Melanocyte of skin (primary cell): ENCODE measurements at places on chromosomes 2 and 18. TPM values are rescaled to one million over a fixed set of nuclear protein-coding genes. Genes with fewer than 3 reads are reported as not detected.

RFTN2 gene
- total RNA-seq: 2.0 and 5.1 TPM in 2 replicates

ZC3H6 gene
- 3.8 and 8.0 TPM in 2 replicates for total RNA-seq

ECEL1 gene
- not detected in 2 replicates for total RNA-seq

PAIP2B gene
- 0.34 and 0.73 TPM in 2 replicates for total RNA-seq

SLC5A7 gene
- not detected in 2 replicates for total RNA-seq

TEKT4 gene
- total RNA-seq: not detected in 2 replicates

OSR1 gene
- total RNA-seq: 0.73 TPM in 1 of 2 replicates, not detected in the other

L3MBTL4 gene
- total RNA-seq: 0.77 and 1.00 TPM in 2 replicates

DNAH7 gene
- 0.34 and 0.73 TPM in 2 replicates for total RNA-seq

VSNL1 gene
- not detected in 2 replicates for total RNA-seq

ACOXL gene
- total RNA-seq: not detected in 2 replicates

WDR7 gene
- total RNA-seq: 24.0 and 24.1 TPM in 2 replicates

TDRD15 gene
- not detected in 2 replicates for total RNA-seq

TEX44 gene
- total RNA-seq: not detected in 2 replicates

TUBB8B gene
- 0.67 TPM in 1 of 2 replicates, not detected in the other for total RNA-seq

VWC2L gene
- not detected in 2 replicates for total RNA-seq

ARHGEF4 gene
- 1.5 and 2.0 TPM in 2 replicates for total RNA-seq

SMYD1 gene
- 0.36 and 1.0 TPM in 2 replicates for total RNA-seq

CXCR4 gene
- not detected in 2 replicates for total RNA-seq

CD8A gene
- not detected in 2 replicates for total RNA-seq

KIF1A gene
- total RNA-seq: 0.36 and 1.0 TPM in 2 replicates

FBXO15 gene
- 0.33 and 0.77 TPM in 2 replicates for total RNA-seq

UCN gene
- total RNA-seq: 0.67 and 1.1 TPM in 2 replicates

GPR155 gene
- total RNA-seq: 30.3 and 54.9 TPM in 2 replicates

HAAO gene
- 0.31 and 0.33 TPM in 2 replicates for total RNA-seq

DNPEP gene
- 71.1 and 72.6 TPM in 2 replicates for total RNA-seq

CETN1 gene
- not detected in 2 replicates for total RNA-seq

HMSD gene
- total RNA-seq: under 0.01 and 0.33 TPM in 2 replicates

CCL20 gene
- 0.33 and 0.77 TPM in 2 replicates for total RNA-seq

CRYGA gene
- total RNA-seq: not detected in 2 replicates

GPR35 gene
- 0.34 and 0.36 TPM in 2 replicates for total RNA-seq

FABP1 gene
- not detected in 2 replicates for total RNA-seq

TMEM178A gene
- total RNA-seq: 0.36 TPM in 1 of 2 replicates, not detected in the other

PCARE gene
- under 0.01 TPM in 1 of 2 replicates, not detected in the other for total RNA-seq

MC4R gene
- 0.67 and 0.77 TPM in 2 replicates for total RNA-seq

THADA gene
- total RNA-seq: 22.0 and 37.1 TPM in 2 replicates

SOWAHC gene
- total RNA-seq: 8.3 and 16.0 TPM in 2 replicates

SEPTIN10 gene
- 51.6 and 67.4 TPM in 2 replicates for total RNA-seq

FRZB gene
- 0.34 and 3.3 TPM in 2 replicates for total RNA-seq

DSG1 gene
- total RNA-seq: not detected in 2 replicates

FAM237A gene
- not detected in 2 replicates for total RNA-seq

INO80D gene
- 10.3 and 13.1 TPM in 2 replicates for total RNA-seq

ANKRD36C gene
- total RNA-seq: 28.3 and 49.4 TPM in 2 replicates

IL36A gene
- not detected in 2 replicates for total RNA-seq

CRYGC gene
- total RNA-seq: not detected in 2 replicates

FAM124B gene
- total RNA-seq: 0.62 and 0.67 TPM in 2 replicates

LYPD6B gene
- 0.36 TPM in 1 of 2 replicates, not detected in the other for total RNA-seq

POTEC gene
- total RNA-seq: not detected in 2 replicates

PSMA8 gene
- under 0.01 TPM in 1 of 2 replicates, not detected in the other for total RNA-seq

C2orf80 gene
- not detected in 2 replicates for total RNA-seq
